ENCODE measurements at places on chromosomes 7 and 10.
A peak's percentile ranks its signal among the peaks of the same experiment; 100 is the strongest.

DNA sequence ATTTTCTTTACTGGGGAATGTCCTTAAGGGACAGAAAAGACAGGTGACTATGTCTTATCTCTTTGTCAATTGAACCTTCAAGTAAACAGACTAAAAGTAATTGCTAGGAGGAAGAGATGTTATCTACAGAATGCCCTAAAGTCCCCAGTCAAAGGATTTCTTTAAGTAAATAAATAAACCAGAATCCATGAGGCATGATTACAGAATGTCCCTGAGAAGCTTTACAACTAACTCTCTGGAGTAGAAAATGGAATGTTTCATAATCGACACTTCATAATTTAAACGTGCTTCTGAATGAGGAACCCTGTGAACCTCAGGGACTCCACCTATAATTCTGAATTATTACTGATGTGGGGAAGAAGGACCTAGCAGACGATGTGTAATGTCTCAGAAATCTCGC, 187.9 kb upstream of the IMMP2L start:
- no peak for DNase-seq

DNA sequence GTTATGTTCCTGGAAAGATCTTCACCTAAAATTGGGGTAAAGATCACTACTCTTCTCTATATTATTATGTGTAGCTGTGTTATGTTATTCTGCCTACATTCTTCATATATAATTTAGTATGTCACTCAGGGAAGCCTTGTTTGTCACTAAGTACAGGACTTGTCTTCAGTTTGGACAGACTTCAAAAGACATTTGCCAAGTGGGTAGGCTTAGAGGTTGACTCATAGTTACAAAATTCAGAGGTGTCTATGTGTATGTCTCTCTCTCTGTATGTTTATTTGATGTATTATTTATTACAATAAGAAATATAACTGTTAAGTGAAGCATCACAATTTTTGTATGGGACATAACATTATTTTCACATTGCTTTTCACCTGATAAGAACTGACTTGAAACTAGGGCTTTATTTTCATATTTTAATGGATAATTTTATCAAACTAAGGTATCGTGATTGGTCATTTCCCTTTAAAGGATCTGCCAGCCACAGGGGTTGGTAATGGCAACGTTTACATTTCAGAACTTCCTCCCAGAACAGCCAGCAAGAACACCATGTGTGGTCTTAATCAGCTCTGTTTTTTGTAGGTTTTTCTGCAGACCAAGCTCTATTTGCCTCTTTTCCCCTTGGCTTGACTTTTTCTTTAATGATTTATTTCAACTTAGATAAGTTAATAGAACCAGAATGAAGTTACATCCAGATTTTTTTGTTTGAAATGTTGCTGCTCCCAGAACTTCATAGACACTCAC, 262.1 kb upstream of the CACNA2D1 start:
- no peak for DNase-seq

DNA sequence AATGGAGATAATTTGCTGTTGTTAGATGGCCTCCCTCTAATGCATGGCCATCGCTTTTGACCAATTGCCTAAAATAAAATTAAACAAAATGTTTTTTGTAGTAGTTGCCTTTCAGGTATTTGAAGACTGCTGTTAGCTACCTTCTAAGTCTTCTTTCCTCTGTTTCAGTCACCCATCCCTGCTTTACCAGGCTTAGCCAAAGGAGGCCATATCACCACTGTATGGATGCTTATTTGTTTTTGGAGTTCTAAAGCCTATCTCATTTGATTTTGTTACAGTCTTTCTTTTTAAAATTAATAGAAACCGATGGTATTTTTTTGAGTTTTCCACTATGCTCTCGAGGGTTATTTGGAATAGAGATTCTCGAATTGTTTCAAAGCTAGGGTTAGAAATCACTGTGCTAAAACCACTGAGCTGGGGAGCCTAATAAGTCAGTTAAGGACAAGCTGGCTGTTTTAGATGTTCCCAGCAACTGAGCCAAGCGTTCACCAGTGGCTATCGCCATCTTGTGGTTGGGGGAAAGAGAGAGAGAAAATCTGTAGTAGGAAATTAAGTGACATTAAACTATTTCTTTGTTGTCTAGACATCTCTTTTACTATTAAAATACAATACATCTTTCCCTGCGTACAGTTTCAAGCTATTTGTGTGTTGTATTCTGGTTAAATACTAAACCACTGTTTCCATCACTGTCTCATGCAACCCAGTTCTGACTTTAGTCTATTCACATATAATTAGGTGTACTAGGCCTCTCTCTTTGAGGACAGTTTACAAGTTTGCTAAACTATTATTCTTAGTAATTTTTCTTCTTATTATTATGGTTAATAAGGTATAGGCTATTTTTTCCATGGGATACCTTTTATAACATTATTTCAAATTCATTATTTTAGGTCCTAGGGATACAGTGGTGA, 52.2 kb downstream of the GPR158 start:
- peak; percentile 26 for DNase-seq

DNA sequence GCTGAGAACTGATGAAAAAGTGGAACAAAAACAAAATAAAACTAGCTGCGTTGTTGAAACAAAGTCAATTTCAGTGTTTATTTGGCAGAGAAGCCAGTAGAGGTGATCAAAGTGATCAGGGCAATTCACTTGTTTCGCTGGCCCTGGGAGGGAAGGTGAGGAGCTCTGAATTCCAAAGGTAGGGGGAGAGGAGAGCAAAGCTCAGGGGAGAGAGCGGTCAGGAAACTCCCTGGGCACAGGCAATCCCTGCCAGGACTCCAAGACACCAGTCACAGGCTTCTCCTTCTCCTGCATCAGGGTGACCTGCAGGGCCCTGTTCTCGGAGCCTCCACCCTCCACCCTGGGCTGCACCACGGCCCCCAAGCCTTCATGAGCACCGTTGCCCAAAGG, 6.8 kb upstream of the KIAA1217 start:
- peak; percentile 40 for DNase-seq

GRCh38 chr10:49135575-49136313, 1.9 kb upstream of the FAM170B start:
- peak; percentile 24 for DNase-seq

- no peak for DNase-seq
Measured at GRCh38 chr10:12634621-12634931, 285.2 kb downstream of the CAMK1D start.

GRCh38 chr10:69801094-69801433, 642 bp upstream of the COL13A1 start:
- peak; percentile 39 for DNase-seq

DNA sequence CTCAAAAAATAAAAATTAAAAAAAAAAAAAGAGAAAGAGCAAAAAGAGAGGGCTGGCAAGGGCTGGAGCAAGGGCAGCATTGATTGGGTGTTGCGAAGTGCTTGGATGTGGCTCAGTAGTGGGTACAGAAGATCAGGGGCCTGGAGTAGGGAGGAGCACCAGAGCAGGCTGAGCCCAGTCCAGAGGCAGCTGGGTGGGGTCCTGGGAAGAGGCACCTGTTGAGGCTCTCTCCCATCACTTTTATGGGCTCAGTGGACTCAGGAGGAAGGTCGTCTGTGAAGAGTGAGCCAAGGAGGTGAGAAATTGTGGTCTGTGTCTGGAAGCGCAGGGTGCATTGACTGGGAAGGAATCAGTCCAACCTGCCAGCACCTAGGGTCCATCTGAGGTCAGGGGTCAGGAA, 11.8 kb upstream of the ZMIZ2 start:
- DNase-seq, result no peak

DNA sequence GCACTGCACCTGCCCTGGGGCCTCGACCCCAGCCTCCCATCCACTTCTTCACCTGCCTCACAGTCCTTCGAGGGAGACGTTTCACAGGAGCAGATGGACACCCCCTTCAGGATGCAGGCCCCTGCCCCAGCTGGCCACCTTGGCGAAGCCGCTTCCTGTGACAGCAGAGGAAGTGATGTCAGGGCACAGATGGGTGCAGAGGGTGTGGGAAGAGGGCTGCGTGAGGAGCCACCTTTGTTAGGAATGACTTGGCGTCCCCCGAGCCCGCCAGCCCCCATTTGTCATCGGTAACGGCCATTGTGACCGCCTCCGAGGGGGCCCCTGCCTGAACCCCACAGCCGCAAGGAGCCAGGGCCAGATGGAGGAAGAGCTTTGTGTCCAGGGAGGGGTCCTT, 47.4 kb upstream of the SLC29A3 start:
- no peak for DNase-seq

DNA sequence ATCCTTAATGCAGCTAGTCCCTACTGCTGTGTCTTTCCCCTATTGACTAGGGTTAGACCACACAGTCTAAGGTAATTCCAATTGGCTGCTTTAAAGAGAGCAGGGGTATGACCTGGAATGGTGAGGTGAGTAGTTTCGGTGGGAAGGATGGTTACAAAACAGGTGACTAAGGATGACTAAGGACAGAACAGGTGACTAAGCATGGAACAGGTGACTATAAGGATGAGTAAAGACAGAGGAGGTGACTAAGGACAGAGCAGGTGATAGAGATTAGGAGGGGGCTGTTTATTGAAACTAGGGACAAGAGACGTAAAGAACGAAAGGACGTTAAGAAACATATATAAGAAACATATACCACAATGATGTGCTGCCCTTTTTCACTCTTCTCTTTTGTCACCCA, 145.1 kb upstream of the TMEM106B start:
- DNase-seq, result no peak

DNA sequence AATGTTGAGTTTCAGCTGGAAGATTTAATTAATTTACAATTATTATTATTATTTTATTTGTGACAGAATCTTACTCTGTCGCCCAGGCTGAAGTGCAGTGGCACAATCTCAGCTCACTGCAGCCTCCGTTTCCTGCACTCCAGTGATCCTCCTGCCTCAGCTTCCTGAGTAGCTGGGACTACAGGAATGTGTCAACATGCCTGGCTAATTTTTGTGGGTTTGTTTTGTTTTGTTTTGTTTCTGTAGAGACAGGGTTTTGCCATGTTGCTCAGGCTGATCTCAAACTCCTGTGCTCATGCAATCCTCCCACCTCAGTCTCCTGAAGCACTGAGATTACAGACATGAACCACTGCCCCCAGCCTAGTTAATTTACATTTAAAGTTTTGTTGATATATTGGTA, 93.8 kb upstream of the MEOX2 start:
- no peak for DNase-seq
